ENCODE measurements at places on chromosomes 5 and 9.

DNA sequence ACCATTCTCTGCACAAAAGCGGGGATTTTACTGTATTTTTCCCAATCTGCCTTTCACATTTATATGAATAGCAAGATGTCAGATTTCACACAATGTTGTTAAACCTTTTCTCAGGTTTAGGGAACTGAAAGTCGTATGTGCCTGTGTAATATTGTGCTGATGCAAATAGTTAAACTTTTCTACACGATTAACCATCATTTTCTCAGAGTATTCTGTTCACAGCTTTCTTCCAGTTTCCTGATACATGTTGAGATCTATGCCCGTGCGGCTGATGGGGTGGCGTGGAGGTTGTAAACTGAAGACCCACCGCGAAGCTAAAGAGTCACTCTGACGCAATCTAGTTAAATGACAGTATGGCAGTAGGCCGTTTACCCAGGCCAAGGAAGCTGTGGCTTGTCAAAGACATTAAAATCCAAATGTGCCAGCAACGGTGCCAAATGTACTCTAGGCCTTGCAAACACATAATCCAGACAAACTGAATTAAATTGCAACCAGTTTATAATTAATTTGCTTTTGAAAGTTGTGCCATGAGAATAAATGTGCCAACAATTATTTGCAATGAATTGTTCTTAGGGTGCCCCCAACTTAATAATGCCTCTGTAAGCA is 145.7 kb downstream of the EBF1 start:
- peaks cover 21% of the 10 kb centered on the region for H3K4me1 ChIP-seq
- H3K27me3 ChIP-seq: no peaks in the 10 kb centered on the region
- H3K4me3 ChIP-seq: no peak overlapping the region
- H3K27ac ChIP-seq: peak overlapping the region; percentile 21
- H3K36me3 ChIP-seq: no peaks in the 10 kb centered on the region
- DNase-seq: no peak

- H3K27ac ChIP-seq: no peak overlapping the region
- peaks cover 53% of the 10 kb centered on the region for H3K4me1 ChIP-seq
- no peaks in the 10 kb centered on the region for H3K27me3 ChIP-seq
- no peak for DNase-seq
Observed at GRCh38 chr5:131767891-131768290, 28.9 kb downstream of the FNIP1 start.

DNA sequence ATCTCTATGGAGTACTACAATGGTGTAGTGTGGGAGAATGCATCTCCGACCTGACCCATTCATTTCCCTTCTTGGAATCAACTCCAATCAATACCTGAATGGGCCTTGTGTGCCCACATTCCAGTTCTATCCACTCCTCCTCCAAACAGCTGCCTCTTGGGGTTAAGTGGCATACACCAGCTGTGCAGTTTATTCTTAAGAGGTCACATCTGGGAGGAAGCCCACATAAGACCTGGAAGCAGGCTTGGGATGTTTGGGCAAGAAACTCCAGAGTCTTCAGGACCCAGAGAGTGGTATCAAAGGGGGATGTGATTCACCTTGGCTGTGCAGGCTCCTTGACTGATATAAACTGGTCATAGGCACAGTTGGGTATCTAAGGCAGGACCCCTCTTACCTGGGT is 46.0 kb downstream of the ACTBL2 start:
- no peaks in the 10 kb centered on the region for H3K36me3 ChIP-seq
- no peak for DNase-seq
- no peaks in the 10 kb centered on the region for H3K27me3 ChIP-seq
- H3K4me3 ChIP-seq: no peak overlapping the region
- H3K27ac ChIP-seq: no peak overlapping the region
- no peaks in the 10 kb centered on the region for H3K4me1 ChIP-seq

DNA sequence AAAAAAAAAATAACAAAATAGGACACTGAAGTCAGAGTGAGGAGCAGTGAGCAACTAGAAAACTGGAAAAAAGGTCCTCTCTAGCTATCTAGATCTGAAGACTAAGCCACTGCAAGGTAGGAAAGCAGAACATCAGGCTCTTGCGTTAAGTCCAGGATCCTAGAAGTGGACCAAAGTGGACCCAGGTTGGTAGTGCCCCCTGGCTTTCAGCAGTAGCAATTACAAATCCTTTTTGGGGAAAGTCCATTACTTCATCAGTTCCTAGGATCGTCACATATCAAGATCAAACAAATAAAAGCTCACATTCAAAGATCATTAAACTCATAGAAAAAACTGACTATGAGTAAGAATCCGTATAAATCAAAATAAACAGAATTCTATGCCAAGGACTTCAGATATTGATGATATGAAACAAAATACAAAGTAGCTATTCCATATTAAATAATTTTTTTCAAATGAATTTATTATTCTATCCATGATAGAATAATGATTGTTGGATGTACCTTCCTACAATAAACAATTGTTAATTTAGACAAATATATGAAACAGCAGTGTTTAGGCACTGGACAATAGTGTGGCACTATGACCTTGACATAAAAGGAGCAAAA is 6.5 kb upstream of the RICTOR start:
- H3K27me3 ChIP-seq: no peaks in the 10 kb centered on the region
- no peak overlapping the region for H3K4me3 ChIP-seq
- no peak for DNase-seq
- H3K4me1 ChIP-seq: peaks cover 10% of the 10 kb centered on the region
- no peak overlapping the region for H3K27ac ChIP-seq

- no peak for DNase-seq
- no peak overlapping the region for H3K4me3 ChIP-seq
- no peak overlapping the region for H3K27ac ChIP-seq
- no peaks in the 10 kb centered on the region for H3K27me3 ChIP-seq
- H3K4me1 ChIP-seq: no peaks in the 10 kb centered on the region
- peaks cover 12% of the 10 kb centered on the region for H3K36me3 ChIP-seq
Observed at GRCh38 chr5:14286574-14287421, 143.7 kb downstream of the TRIO start.

- no peaks in the 10 kb centered on the region for H3K36me3 ChIP-seq
- no peaks in the 10 kb centered on the region for H3K27me3 ChIP-seq
- no peak overlapping the region for H3K27ac ChIP-seq
- H3K4me3 ChIP-seq: no peak overlapping the region
- DNase-seq: no peak
- no peaks in the 10 kb centered on the region for H3K4me1 ChIP-seq
Observed at GRCh38 chr9:3783156-3783555, 257.4 kb upstream of the RFX3 start.

- no peaks in the 10 kb centered on the region for H3K36me3 ChIP-seq
- no peak for DNase-seq
- H3K4me1 ChIP-seq: no peaks in the 10 kb centered on the region
- no peak overlapping the region for H3K27ac ChIP-seq
Observed at GRCh38 chr9:28909526-28909925, 1336.2 kb upstream of the C9orf72 start.

DNA sequence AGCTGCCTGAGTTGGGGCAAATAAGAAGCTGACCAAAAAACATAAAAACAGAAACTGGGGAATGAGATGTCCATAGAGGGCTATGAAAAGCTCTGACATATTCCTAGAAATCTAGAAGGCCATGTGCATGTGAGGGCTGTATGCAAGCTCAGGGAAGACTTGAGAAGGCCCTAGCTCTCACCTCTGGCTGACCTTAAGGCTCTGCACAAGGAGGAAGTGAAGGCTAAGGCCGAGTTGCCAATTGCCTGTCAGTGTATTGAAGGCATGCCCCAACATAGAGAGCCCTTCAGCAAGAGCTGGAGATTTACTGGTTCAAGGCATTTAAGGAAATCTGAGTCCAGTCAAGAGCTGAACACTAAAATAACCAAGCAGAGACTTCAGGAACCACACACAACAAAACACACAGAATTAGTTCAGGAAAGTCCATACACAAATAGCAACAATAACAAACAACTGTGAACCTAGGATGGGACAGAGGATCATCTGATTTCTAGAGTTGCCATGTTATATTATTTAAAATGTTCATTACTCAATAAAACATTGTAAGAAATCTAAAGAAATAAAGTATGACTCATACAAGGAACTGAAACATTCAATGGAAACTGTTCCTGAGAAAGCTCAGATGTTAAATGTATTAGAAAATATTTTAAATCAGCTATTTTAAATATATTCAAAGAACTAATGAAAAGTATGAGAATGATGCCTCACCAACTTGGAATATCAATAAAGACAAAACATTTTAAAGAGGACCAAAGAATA is 161.8 kb downstream of the AUH start:
- H3K27me3 ChIP-seq: no peaks in the 10 kb centered on the region
- no peak for DNase-seq
- no peaks in the 10 kb centered on the region for H3K36me3 ChIP-seq
- no peak overlapping the region for H3K27ac ChIP-seq
- no peak overlapping the region for H3K4me3 ChIP-seq

GRCh38 chr9:133148199-133149129 is 15.2 kb downstream of the GBGT1 start:
- H3K4me3 ChIP-seq: peak overlapping the region; percentile 80
- H3K27ac ChIP-seq: peak overlapping the region; percentile 93
- no peaks in the 10 kb centered on the region for H3K36me3 ChIP-seq
- DNase-seq: no peak
- no peaks in the 10 kb centered on the region for H3K27me3 ChIP-seq
- peaks cover 51% of the 10 kb centered on the region for H3K4me1 ChIP-seq

DNA sequence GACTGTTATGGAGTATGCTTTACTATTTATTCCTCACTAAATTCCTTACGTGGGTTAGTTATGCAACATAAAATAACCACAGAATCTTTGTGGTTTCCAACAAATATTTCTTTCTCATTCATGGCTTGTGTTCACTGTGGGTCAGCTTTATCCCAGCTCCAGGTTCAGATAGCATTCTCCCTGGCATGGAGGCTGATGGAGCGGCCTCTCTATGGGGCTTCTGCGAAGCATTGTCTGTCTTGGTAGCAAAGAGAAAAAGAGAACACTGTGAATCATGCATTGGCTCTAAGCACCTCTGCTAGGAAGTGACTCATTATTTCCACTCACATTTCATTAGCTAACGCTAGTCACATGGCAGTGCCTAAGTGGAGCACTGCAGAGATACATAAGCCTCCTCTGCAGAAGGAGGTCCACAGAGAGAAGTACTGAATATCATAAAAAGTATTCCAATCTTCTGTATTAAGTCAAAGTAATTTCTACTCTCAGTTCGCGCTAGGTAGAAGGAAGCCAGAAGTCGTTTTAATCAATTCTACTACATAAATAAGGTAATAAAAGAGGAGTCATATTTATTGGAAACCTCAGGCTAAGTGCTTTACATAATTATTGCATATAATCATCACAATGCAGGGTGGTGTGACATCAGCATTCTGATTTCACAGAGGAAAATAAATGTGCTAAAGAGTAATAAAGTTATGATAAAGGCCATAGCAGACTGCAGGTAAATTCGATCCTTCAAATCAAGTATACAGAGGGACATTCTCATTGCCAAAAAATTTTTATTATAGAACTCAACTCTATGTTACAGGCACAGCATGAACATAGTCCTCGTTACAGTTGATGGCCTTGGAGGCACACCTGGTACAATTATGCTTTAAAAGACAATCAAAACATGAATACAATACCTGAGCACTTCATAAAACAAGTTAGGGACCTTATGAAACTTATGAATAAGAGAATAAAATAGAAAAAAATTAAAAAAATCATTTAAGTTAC is 531.1 kb downstream of the CETN3 start:
- no peaks in the 10 kb centered on the region for H3K27me3 ChIP-seq
- no peak overlapping the region for H3K4me3 ChIP-seq
- no peaks in the 10 kb centered on the region for H3K36me3 ChIP-seq
- no peak overlapping the region for H3K27ac ChIP-seq
